ENCODE measurements at places on chromosomes 7 and 10.

DNA sequence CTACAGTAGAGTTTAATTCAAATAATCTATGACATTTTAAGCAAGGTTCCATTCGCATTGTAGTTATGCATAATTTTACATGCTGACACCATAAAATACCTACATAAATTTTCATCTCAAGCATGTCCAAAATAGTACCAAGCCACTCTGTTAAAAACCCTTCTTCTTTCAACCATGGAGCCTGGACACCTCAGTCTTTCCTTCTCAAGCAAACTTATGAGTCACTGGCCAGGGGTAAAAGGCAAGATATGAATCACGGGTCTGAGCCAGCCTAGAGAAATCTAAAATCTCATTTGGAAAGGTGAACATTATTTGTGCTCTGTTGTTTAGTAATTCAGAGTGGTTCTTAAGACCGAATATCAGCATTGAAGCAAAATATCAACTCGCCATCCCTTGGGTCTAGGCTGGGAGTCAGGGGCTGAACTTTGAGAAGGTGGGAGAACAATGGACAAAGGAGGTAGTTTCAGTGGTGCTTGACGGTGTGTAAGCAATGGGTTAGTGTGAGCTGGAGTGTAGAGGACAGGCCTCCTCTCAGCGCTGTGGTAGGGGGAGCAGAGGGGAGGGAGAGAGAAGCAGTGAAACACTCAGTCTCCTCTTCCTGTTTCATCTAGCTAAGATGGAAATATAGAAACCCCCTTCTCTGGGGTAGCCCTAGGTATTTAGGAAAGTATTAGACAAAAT lies 19.1 kb upstream of the GPAM start:
- DNase-seq, result no peak

DNA sequence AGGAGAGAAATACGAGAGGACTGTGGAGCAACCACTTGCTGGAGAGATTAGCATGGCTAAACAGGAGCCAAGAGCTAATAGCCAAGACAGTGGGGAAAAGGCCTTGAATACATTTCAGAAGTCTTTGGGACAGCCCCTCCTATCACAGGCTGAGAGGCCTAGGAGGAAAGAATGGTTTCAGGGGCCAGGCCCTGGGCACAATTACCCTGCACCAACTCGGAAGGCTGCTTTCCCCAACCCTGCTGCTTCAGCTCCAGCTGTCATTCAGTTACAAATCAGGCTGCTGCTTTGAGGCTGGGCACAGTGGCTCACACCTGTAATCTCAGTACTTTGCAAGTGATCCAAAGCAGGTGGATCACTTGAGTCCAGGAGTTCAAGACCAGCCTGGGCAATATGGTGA lies 32.0 kb upstream of the SLC35G1 start:
- no peak for DNase-seq

GRCh38 chr10:109067031-109067430 lies 856.3 kb downstream of the XPNPEP1 start:
- no peak for DNase-seq

DNA sequence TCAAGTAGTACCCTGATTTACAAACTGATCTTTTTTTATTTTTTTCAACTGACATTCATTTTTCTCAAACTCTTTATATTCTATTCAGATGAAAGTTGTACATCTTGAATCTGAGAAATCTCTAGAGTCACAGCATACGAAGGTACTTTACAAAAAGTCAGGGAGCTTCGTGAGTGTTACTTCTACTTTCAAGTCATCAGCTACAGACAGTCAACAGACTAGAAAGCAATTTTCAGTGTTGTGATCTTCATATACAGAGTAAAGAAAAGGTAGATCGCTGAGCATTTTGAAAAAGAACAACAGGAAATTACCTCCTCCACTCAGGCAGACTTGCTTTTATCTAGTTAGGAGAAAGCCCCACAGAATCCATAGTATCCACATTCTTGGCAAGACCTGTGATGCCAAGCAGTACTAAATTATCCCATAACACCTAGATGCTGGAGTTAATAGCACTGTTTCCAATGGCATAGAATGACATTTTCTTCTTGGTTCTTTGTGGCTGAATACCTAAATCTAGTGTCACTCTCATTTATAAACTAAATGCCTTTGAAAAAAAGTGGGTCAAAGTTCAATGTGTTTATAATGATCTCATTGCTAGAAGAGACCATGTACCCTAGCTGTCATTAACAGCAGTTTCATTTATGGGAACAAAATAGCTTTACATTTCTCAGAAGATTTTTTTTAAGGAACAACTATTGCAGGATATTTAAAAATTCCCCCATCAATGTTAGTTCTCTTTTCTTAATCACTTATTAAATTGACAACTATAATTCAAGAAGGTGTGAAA lies 12.0 kb upstream of the ZNF800 start:
- no peak for DNase-seq

DNA sequence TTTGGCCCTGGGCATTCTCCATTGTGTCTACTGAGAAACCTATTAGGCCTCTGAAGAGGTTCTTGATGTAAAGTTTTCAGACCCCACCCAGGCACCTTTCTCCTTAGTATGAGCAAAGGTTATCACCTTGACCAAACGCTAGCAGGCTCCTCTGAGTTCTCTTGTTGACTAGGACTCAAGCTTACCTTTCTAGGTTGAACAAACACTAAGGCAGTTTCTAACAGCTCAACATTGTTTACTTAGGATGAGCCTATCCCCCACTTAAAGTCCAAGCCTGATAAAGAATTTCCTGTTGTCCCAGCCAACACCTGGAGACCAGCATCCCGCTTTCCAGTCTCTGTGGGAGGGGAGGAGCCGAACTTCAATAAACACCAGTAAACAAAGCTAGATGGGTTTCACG lies 26.3 kb upstream of the ITGB8 start:
- DNase-seq, result no peak

DNA sequence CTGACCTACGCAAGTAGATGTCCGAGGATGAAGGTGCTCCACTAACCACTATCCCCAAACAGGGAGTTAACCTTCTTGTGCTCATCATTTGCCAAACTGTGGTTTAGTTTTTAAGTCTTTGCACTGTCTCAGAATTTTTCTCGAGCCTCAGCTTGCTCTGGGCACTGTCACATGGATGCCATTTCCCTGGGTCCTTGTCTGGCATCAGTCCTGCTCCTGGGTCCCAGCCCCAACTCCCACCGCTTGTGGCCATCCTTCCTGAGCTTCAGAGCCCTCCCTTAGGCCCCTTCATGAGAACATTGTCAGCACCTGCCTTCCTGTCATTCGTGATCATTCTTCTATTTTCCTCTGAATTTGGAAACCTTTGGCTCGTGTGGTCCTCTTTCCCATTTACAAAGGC lies 33.8 kb downstream of the C10orf71 start:
- DNase-seq, result no peak

- no peak for DNase-seq
These were observed 301.5 kb downstream of the ZEB1 start for GRCh38 chr10:31620226-31621151.

DNA sequence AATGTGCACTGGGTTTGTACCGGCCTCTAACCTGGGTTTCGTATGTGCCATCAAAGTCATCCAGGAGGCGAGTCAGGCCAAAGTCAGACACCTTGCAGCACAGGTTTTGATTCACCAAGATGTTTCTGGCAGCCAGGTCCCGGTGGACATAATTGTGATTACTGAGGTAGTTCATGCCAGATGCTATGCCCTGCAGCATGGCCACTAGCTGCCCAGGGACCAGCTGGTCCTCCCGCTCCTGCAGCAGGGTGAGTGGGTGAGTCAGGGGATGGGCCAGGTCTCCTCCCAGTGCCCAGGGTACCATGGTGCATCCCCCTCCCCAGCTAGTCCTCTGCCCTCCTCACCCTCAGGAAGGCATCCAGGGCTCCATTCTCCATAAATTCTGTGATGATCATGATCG lies 13.6 kb downstream of the ZYX start:
- DNase-seq, result no peak

DNA sequence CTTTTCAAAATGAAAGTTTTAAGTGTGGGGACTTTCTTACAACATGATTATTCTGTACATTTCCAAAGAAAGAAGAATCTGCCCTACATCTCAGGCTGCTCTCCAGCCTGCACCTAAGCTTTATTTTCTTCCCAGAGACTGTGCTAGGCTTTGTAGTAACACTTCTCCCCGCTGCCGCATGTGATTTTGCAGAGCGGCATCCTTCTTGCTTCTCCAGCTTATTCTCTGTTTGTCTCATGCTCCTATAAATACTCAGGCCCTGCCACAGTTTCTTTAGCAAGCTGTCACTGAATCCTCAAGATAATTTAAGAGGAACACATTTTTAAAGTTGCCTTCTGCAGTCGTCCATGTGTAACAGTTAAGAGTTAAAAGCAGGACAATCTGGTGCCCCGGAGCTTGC lies 53.5 kb downstream of the INSYN2A start:
- no peak for DNase-seq

DNA sequence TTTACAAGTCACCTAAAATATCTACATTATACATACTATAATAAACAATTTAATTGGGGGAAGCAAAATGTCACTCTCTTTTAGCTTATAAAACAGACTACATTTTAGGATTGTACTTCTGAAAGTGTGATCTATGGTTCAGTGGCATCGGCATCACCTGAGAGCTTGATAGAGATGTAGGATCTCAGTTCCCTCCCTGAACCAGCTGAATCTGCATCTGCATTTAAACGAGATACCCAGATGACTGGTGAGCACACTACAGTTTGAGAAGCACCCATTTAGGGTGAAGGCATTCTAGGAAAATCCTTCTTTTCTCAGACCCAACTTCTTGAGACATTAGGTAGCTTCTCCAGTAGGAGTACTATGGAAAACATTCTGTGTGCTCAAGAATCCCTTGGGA lies 21.5 kb upstream of the SDHAF3 start:
- no peak for DNase-seq

GRCh38 chr10:91558473-91558872 lies 74.4 kb downstream of the PPP1R3C start:
- no peak for DNase-seq

GRCh38 chr10:95508730-95509129 lies 52.4 kb downstream of the SORBS1 start:
- no peak for DNase-seq

DNA sequence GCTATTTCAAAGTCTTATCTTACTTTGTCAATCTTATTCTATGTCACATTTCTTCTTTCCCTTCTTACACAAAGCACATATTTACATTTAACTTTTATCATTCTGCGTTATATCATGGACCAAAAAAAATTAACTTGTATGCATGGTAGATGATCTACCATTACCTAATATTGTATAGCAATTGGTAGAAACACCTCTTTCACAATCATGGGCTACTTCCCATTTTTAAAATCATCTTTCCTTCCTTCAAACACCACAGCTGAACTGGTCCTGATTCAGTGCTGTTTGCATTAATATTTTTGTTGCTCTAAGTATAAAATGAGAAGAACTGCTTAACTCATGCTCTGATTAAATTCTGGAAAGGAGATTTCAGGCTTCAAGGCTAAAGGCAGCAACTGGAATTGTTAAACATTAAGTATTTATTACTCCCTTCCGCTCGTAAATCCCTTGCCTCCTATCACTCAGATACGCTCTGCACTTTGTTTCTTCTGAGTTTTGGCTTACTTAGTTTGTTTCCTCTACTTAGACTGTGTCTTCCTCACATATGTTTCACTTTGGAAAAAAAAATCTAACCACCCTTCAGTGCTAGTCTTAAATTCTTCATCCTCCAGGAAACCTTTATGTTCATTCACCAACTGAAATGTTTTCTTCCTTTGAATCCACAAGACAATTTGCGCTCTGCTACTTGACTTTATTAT lies 901.4 kb downstream of the PCDH15 start:
- no peak for DNase-seq

DNA sequence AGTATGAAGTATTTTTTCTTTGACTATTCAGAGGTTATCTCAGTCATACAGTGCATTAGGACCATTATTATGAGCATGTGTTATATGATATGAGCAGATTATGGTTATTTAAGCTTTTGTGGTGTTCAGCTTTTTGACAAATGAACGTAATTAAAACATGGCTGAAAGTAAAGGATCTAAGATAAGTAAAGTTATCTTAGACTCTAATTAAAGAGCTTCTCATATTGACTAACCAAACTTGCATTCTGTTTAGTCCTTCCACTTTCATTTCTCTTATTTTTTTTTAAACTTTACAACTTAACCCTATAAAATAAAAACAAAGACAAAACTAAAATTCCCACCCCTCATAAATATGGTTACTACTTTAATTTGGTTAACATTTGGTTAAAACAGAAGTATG lies 6.9 kb upstream of the GPR85 start:
- no peak for DNase-seq

GRCh38 chr10:110833234-110833940 lies 38.3 kb upstream of the PDCD4 start:
- DNase-seq, result no peak

DNA sequence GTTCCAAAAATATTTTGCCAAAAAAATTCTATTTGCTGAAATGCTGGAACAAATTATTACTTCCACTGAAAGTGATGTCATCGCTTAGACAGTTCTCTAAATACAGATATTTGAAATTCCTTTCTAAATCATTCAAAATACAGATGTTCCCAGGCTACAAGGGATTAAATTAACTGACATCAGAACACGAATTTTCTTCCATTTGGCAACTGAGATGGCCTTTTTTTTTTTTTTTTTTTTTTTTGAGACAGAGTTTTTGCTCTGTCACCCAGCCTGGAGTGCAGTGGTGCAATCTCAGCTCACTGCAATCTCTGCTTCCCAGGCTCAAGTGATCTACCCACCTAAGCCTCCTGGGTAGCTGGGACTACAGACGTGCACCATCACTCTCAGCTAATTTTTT lies 57.0 kb downstream of the P4HA1 start:
- DNase-seq, result no peak

DNA sequence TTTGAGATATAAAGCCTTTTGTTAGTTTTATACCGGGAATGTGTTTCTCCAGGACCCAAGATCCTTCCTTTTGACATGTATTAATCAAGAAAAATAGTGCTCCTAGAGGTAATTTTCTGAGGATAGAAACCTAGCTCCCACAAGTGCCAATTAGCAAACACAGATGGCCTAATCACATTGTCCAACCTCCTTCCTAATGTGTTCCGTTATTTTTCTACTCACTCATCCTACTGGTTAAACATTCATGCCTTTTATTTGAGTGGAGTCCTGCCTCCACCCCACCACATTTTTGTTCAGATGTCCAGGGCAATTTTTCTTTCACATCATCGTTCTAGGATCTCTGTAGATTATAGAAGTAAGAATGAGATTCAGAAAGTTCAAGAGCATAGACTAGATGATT lies 610.0 kb upstream of the MBL2 start:
- no peak for DNase-seq

DNA sequence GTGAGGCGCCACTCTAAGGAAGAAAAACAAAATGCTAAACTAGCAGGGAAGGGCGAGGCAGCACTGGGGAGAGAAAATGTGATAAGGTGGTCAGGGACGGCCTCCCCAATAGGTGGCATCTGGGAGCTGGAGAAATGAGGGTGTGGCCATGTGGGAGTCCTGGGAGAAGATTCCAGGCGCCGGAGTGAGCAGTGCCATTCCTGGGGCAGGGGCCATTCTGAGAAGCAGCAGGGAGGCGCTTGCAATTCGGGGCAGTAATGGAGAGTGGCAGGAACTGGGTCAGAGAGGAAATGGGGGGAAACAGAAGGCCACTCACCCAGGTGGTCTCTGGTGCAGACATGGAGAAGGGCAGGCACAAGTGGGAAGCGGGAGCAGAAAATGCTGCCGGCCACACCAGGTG lies 61.8 kb upstream of the LRRC18 start:
- no peak for DNase-seq

Data from activated naive CD8-positive, alpha-beta T cell treated with anti-CD3 and anti-CD28 coated beads, Interleukin-2, amount 50 U/mL, for 16 hours (primary cell).